ENCODE measurements at places on chromosomes 6 and 20.
A peak's percentile ranks its signal among the peaks of the same experiment; 100 is the strongest.

- DNase-seq = no peak
These were observed 141.0 kb downstream of the TFAP2C start for GRCh38 chr20:56769921-56770600.

GRCh38 chr6:31128093-31128676 is 7.9 kb upstream of the CDSN start:
- peak; percentile 81 for DNase-seq

DNA sequence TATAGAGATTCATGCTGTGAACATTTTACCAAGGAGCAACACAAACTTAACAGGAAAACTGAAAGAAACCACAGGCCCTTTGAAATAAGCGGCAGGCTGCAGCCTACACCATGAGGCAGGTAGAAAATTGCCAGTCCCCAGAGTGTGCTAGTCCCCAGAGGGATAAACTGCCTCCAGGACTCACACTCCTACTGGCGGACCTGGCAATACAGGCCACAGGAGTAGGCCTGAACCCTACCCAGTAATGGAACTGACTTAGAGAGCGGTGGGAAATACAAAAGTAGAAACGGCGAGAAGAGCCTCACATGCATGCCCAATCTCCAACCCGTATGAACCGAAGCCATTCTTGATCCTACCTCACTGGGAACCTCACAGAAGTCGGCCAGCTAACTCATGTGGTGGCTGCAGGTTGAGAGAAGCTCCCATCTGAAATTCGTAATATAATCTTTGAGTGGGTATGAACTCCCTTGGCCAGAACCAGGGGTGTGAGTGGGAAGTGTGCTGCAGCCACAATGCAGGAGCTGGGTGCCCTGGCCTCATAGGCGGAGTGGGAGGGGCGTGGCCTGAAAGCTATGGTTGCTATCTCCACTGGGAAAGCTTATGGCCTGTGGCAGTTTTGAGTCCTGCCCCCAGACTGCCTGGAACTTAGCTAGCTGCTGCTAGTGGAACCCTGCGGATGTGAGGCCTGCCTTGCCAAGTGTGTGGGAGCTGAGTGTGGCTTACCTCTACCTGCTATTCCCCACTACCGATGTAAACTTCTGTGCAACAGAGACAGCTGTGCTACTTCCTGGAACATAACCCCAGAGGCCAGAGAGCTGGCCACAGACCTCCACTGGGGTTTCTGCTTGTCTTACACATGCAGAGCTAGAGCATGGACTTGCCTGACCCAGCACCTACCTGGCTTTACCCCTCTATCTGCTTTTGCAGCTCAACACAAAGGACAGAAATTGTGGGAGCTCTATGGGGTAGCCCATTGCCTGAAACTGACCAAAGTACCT is 146.5 kb upstream of the COL21A1 start:
- DNase-seq = no peak

GRCh38 chr6:166950443-166950821 is 5.9 kb downstream of the RNASET2 start:
- peak; percentile 71 for DNase-seq

DNA sequence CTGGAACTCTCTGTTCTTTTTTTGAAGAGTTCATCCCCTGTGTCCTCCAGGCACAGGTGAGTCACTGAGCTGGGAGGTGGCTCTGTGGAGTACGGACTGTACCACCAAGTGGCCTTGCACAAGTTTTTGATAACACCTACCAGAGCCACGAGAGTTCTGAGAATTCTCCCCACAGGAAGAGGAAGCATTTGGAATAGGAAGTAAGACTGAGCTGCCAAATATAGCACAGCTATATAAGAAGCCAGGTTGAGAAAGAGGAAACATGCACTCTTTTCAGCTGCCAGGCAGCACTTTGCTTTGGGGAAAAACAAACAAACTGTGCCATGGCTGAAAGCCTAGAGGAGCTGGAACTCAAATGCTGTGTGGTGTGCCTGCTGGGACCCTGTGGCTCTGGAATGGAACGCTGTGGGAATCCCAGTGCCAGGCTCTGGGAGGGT is 70.8 kb upstream of the RIPOR2 start:
- peak; percentile 26 for DNase-seq

GRCh38 chr6:169589699-169590257 is 112.1 kb downstream of the WDR27 start:
- peak; percentile 51 for DNase-seq

DNA sequence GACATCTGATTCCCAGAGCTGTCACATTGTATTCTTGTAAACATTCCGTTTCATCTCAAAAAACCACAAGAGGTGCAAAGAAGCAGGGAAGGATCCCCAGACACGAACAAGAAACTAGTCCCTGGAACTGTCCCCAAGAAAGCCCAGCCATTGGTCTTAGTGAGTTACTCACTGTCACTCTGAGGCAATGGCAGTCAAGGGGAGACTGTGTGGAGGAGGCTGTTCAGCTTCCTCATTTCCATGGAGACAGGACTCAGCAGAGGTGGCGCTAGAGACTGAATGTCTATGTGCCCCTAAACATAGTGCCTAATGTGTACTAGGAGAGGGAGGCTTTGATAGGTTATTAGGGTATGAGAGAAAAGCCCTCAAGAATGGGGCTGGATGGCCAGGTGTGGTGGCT is 11.1 kb downstream of the ULBP1 start:
- no peak for DNase-seq

DNA sequence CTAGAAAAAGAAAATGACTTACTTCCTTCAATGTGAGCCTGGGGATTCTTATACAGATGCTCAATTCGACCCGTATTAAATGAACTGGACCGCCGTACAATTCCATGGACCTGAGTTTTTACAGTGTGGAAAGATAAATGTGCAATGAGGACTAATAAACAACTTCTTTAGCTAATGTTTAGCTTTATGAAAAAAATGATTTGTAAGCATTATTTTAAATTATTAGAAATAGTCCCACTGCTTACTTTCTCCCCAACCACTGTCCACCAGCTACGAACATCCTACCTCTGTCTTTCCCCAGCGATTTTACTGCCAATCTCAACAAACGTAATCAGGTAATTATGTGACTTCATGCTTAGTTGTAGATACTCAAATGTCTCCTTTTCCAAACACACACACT is 128.0 kb downstream of the GMDS start:
- no peak for DNase-seq

- DNase-seq = no peak
These were observed 6.6 kb downstream of the BFSP1 start for GRCh38 chr20:17524560-17524959.

DNA sequence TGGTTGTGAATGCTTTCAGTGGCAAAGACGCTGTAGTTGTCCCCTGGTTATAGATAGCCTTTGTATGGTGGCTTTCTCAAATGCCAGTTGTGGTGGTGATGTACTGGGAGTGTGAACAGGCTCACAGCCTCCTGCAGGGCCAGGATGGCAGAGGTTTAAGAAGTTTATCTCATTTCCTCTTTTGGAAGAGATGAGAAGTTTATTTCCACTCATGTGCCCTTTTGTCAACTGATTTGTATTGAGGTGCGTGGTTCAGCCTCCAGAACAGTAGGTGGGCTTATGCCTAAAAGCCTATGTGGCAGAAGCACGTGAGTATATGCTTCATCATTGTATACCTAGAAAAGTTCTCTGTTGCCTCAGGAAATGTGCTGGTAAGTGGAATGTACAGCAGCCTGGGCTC is 13.7 kb upstream of the ZFP57 start:
- no peak for DNase-seq

DNA sequence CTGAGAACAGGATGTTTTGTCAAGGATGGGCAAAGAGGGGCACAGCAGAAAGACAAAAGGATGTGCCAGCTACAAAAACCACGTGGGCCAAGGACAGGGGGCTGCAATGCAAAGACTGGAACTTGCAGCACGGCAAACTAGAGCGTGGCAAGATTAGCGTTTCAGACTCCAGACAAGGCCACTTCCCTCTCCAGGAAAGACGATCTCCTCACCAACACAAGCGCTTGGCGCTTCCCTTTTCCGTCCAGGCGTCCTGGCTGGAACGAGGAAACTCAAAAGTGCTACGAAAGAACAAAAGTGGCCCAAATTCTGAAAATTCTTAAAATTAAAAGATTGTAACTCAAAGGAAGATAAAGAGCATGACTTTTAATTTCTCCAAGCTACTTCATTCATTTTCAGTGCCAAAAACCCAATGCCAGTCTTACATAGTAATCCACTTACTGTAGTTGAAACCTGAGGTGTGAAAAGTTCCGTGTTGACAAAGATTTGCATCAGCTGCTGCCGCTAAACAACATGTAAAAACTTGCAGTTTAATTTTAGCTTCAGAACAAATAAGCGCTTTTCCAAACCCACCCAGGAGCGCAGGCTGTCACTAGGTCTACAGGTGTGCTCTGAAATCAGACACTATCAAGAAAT is 207.1 kb upstream of the RREB1 start:
- DNase-seq = no peak

DNA sequence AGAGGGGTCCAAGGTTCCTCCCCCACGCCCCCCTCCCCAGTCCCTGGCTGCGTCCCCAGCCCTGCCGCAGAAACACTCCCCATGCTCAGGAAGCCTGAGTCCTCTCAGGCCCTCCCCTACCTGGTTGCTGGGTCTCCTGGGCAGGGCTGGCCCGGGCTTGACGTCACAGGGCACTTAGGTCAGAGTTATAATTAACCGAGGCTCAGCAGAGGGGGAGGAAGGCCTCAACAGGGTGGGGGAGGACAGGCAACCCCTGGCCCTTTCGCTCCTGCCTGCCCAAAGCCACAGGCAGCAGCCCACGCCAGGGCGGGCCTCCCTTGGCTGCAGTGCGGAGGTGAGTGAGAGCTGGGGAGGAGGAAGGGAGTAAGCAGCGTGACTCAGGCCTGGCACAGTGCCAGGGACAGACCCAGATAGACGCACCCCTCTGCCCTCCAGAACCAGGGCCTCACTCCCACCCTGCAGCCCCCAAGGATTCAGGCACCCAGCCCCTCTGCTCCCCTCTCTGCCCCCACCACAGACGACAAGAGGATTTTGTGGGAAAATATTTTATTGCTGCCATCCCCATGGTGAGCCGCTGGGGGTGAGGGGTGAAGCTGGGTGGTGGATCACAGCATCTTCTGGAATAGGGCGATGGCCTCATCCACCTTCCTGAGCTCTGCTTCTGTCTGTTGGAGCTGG is at the start of gene VWA7:
Gene VWA7, minus strand, starts transcription at position 340 of the 678 bp plus-strand sequence. CDS start 549 bp downstream, outside the sequence.
- peak; percentile 93 for DNase-seq

DNA sequence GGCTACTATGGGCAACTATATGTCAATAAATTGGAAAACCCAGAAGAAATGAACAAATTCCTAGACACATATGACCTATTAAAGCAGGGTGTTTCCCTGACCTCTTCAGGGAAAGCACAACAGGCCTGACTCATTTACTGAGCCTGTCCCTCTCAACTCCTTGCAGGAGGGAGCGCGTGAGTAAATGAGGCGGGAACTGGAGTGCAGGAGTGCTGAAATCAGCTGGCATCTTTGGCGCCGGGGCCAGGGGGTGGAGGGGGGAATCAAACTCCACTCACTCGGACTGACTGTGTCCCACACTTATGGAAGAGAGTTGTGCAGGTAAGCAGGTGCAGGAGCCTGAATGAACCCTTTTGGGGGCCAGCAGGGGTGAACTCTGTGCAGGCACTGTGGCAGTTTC is 671.2 kb upstream of the PTCHD4 start:
- DNase-seq = no peak

GRCh38 chr20:43363506-43363905 is 94.2 kb upstream of the SRSF6 start:
- DNase-seq = no peak

DNA sequence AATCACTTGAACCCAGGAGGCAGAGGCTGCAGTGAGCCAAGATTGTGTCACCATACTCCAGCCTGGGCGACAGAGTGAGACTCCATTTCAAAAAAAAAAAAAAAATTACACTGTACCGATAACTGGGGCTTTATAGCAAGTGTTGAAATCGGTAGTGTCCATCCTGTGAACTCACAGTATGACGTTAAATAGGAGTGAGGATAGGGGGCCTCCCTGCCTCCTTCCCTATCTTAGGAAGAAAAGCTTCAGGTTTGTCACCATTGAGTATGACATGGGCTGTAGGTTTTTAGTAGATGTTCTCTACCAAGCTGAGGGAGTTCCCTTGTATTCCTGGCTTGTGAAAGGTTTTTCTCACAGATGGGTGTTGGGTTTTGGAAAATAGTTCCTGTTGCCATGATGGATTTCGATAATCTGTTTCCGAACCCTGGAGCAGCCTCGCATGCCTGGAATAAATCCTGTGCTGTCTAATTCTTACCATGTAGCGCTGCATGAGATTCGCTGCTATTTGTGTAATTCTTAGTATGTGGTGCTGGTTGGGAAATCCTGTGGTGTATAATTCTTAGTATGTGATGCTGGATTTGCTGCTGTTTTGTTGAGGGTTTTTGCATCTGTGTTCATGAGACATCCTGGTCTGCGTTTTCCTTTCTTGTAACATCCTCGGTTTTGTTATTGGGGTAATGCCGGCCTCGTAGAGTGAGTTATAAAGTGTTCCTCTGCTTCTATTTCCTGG is 23.6 kb downstream of the NTSR1 start:
- DNase-seq = no peak

DNA sequence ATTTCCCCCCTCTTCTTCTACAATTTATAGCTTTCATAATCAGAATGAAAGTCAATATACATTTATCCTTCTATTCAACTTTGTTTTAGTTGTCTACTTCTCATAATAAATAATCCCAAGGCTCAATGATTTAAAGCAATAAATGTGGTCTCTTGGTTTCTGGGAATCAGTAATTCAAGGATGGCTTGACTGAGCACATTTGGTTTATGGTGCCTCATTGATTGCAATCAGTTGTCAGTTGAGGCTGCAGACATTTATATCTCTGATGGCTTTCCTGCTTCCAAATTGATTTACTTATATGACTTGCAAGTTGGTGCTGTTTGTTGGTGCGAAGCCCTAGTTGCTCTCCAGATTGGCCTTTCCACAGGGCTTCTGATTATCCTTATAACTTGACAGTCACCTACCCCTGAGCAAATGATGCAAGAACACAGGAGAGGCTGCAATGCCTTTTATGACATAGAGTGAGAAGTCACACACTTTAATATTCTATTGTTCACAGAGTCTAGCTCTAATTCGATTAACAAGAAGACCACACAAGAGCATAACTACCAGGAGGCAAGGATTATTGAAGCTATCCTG is 2.7 kb upstream of the CRISP1 start:
- no peak for DNase-seq

- DNase-seq = no peak
These were observed 1.4 kb upstream of the INSM1 start for GRCh38 chr20:20366551-20366875.

DNA sequence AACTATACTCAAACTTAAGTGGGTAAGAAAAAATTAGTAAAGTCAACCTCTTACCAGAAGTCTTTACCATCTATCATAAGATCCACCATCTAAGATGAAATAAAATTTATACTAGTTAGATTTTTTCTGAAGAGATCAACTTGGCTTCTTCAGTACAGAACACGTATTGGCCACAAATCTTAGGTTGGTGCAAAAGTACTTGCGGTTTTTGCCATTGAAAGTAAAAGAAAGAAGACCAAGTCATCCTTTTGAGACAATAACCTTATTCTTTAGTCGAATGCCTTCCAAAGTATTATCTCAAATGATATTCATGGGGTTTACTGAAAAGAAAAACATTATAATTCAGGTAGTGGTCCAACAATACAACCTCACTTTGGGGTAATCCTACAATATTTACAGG is 292.6 kb upstream of the PTCHD4 start:
- no peak for DNase-seq

Data from GM10248 (cell line).